ENCODE measurements at places on chromosomes 5 and 9.

DNA sequence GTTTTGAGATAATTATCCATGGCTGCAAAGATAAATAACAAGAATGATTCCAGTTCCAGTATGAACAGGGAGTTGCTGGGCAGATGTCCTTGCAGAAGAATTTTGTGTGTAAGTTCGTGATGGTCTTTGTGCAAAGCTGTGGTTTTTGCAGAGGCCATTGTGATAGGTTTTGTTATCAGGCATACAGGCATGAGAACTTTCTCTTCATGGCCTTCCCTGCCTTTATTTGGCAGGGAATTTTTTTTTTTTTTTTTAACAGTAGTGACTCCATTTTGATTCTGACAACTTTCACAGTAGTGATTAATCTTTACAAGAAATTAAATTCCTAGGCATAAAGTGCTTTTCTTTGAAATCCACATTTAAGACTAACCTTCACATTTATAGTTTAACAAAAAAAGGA is 1999.5 kb upstream of the CDH6 start:
- DNase-seq = no peak

DNA sequence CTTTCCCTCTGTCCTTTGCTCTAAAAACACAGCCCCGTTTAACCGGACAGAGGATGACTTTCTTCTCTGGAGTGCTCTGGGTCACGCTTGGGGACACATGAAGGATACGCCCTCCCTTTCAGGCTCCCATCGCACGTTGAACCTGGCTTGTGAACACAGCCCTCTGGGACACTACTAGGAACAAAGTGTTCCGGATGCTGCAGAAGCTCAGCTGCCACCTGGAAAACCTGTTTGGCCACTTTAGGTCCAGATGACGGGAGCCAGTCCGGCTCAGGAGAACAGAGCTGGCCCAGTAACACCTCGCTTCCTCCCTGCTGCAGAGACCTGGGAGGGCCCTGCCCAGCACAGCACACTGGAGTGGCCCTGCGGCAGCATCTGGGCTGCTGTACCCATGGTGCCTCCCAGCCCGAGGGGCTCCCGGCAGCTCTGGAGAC is 60.1 kb downstream of the GADD45G start:
- DNase-seq = no peak

GRCh38 chr9:36835271-36835996 is 198.6 kb downstream of the PAX5 start:
- no peak for DNase-seq

DNA sequence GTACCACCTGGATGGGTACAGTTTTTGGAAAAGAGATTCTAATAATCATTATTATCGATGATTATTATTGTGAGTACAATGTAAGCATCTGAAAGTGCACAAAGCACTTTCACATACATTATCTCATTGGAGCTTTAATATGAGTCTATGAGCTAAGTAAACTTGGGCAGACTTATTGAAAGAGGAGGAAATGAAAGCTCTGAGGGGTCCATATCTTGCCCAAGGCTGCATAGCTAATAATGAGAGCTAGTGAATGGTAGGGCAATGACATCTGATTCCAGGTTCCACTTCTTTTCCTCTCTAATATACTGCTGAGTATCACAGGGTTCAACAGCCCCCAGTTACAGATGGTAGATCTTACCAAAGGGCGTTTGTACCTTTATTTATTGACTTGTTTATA is 26.1 kb downstream of the TIMD4 start:
- DNase-seq = no peak

DNA sequence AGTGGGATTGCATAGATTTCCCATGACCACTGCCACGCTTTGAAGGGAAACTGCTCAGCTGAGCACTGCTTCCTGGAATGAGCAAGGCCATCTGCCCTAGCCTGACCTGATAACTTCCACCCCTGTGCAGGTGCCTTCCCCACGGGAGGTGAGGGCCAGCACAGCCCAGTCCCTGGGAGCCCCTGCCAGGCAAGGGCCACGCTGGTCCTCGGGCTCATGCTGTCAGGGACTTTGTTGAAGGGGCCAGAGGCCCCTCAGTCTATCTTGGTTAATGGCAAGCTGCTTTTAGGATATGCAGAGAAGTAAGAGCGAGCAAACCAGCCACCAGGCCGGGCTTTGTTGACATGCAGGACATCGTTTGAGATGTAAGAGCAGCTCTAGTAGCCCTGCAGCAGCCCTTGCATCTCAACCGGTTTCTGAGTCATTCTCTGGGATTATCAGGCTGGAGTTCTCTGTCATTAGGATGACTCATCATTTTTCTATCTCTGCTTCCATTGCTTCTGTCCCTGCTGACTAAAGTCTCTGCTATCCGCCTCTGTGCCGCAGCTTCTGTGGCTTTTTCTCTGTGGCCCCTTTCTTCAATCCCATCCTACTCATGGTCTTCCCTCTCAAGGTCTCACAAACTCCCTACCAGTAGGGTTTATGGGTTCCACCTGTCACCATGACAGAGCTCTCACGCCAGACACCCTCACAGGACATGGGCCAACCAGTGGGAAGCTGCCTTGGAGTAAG is 30.6 kb upstream of the IQGAP2 start:
- peak; percentile 34 for DNase-seq

DNA sequence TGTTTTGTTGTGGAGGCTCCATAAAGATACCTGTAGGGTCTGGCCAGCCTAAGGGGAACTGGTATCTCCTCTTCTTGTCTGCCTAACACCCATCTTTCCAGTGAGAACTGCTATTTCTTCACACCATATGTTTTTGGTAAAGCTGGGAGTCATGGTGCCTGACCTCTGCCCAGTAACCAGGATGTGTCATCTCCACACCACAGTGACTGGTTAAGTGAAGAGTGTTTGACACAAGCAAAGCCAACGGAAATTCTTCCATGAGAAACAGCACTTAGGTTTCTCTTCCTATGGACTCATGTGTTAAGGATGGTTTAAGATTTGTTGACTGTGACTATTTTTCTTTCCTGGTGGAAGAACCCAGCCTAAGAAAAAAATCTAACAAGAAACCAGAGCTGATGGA is 111.5 kb downstream of the HTR4 start:
- no peak for DNase-seq
